HT1080 (cell line): ENCODE measurements at places on chromosomes 12 and 14. TPM values are rescaled to one million over a fixed set of nuclear protein-coding genes. Genes with fewer than 3 reads are reported as not detected.

DPF3 gene
- total RNA-seq: 2.2 and 3.0 TPM in 2 replicates

DNA sequence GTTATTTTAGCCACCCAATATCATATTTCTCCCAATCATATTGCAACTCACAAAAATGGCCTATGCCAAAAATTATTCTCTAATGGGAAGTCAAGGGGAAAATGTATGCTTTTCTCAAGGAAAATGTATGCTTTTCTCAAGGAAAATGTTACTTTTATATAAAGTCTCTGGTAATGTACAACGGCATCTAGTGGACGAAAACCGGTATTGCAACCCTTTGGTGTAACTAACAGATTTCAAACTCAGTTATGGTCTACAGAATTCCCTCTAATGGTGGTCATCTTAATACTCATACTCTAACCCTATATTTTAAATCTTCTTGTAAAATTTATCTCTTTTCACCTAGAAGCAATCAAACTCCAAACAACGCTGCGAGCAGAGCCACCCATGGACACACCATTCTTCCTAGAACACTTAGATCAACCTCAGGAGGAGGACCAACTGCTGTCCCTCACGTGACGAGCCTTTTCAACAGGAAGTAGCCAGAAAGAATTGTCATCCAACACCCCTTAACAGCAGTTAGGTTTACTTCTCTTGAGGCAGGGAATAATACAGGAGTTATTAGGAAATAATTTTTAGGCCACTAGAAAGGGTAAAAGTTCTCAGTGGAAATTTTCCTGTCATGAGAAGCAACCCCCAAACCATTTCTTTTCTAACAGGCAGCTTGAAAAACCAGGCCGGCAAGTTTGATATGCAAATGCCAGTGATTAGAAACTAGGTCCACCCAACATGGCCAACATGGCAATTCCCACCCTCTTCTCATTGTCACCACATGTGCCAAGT, 20.1 kb downstream of the APOBEC1 start:
- DNase-seq: peak; percentile 12

PRIMA1 gene
- 0.18 TPM in 1 of 2 replicates, not detected in the other for total RNA-seq

DENND5B gene
- total RNA-seq: 11.7 and 15.6 TPM in 2 replicates

GRCh38 chr14:104286496-104286895, 148.1 kb downstream of the KIF26A start:
- DNase-seq: no peak

- DNase-seq: peak; percentile 75
These were observed 75.1 kb downstream of the DCAF5 start for GRCh38 chr14:69077841-69078240.

DNA sequence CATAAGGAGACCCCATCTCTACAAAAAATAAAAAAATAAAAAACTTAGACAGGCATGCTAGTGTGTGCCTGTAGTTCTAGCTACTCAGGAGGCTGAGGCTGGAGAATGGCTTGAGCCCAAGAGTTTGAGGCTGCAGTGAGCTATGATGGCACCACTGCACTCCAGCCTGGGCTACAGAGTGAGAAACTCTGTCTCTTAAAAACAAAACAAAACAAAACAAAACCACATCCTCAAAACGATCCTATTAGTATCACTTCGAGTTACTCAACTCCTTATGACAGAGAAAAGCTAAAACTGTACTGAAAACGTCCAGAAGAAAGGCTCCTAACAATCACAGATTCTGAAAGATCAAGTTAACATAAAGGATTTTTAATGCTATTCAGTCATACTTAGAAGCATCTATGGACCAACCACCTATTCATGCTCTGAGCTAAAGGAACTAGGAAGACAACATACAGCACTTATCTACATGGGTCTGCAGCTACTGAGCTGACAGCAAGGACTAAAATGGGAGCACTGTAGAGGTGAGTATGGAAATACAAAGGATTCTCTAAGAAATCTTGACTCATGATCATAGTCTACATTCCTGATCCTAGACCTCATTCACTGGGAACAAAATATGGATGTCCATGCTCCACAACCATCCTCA, 75.3 kb upstream of the DUSP6 start:
- peak; percentile 48 for DNase-seq

GRCh38 chr14:70188659-70189455, at the start of gene SLC8A3:
SLC8A3 (minus strand) TSS chr14:70188951; CDS start chr14:70168422, 20,529 bp downstream.
- DNase-seq: no peak

- DNase-seq: no peak
These were observed 976 bp downstream of the THAP2 start for GRCh38 chr12:71665090-71665463.

DNA sequence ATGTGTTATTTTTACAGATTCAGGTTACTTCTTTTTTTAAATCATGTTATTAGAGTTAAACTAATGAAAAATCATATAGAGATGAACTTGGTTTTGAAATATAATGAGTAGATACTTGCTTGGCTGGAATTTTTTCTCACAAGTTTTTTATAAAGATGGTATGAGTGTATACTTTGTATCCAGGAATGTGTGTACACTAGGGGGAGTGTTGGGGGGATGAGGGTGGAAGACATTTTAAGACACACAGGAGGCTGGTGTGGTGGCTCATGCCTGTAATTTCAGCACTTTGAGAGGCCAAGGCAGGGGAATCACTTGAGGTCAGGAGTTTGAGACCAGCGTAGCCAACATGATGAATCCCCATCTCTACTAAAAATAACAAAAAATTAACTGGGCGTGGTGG, 23.2 kb downstream of the PPM1A start:
- DNase-seq: no peak

DNA sequence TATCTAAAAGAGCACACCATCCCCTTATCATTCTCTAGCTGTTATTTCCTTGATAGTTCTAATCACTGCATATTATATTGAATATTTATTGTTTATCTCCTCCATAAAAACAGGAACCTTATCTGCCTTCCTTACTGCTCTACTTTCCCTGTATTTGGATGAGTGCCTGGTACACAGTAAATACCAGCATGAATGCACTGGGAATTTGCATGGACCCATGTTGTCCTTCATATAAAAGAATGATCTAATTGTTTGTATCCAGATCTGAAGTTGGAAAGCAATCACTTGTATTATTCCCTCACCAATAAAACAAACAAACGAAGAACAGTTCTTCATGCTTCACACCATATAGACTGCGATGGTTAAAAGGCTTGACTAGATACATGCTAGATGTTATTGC, 15.3 kb upstream of the CNOT2 start:
- no peak for DNase-seq

DNA sequence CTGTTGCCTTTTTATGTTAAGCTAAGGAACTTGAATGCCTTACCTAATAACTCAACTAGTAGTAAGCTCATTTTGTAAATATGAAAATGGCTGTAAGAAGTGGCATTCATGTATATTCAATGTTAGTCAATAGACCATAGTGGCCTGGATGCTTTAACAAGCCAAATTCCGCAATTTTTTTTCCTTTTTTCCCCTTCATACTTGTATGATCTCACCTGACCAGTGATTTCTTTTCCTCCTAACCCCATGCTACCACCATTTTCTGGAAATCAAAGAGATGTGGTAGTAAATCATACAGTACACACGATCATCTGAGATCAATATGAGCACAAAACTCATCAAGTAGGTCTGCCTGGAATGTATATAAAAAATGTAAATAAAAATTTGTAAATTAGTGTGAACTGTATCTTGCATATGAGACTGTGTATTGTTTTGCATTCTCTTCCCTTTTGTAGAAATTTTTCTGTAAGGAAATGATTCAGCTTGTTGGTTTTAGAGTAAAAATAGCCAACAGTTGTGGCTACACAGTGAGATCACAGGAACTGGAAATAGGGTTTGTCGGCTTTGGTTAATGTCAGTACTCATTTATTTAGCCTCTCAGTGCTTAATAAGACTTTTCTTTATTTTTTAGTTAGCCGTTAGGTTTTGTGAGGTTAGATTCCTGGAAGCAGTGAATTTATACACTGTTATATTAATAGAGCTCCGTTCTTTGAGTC, 62.5 kb downstream of the ETNK1 start:
- peak; percentile 83 for DNase-seq

FAM177A1 gene
- 32.7 and 47.5 TPM in 2 replicates for total RNA-seq

- DNase-seq: peak; percentile 83
These were observed 244.3 kb upstream of the NOVA1 start for GRCh38 chr14:26841920-26842741.

GPHB5 gene
- not detected in 2 replicates for total RNA-seq

DNA sequence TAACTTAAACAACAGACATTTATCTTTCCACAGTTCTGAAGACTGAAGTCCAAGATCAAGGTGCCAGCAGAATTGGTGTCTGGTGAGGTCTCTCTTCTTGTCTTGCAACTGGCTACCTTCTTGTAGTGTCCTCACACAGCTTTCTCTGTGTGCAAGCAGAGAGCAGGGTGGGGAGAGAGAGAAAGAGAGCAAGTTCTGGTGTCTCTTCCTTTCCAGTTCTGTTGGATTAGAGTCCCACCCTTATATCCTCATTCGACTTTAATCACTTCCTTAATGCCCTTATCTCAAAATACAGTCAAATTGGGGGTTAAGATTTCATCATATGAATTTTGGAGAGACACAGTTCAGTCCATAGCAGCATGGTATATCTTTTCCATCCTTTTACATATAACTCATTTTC, 40.8 kb downstream of the DYRK2 start:
- no peak for DNase-seq

- DNase-seq: no peak
These were observed 448.5 kb downstream of the PDZRN4 start for GRCh38 chr12:41636653-41637052.

DNA sequence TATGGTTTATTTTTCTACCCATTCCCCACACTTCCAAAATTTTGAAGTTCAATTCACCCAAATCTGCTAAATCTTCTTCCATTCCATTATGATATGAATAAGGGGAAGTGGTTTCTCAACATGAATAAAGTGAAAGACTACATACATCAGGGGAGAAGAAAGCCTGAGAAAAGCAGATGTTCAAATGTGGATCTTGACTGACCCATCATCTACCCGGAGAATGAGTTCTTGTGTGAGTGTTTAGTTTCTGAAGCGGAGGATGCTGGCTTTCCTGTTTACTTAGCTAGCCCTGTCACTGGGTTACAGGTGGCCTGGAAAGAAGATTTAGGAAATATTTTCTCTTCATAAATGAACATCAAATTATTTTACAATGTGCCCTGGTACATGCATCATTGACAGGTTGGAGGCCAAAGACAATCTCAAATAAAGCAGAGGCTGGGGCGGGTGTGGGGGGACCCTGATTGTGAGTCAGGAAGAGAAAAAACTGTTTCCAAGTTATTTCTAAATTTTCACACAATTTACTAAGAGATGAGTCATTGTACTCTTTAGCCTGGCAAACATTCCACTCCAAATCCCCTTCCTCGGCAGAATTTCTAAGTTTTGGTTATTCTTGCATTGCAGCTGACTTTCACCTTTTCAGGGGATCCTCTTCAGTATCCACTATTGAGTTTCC, 135.6 kb downstream of the SLC25A21 start:
- DNase-seq: peak; percentile 49

ABCD2 gene
- total RNA-seq: 0.03 and 0.05 TPM in 2 replicates

TEX22 gene
- 0.20 TPM in 1 of 2 replicates, not detected in the other for total RNA-seq

EPYC gene
- not detected in 2 replicates for total RNA-seq

DNA sequence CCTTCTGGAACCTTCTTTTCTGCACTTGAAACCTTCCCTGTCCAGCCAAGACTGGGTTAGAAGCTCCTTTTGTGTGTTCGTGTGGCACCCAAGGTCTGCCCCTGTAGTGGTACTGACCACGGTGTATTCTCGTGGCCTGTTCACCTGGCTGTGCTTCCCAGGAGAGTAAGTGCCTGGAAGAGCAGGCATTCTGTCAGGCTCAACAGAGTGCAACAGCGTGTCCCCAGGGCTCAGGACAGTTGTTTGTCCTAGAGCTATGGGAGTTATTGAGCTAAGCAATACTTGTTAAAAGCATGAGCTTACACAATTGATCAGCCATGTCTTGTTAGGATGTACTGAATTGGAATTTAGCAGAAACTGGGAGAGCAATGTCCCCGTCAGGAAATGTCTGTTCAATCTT, 12.9 kb upstream of the SLC38A2 start:
- no peak for DNase-seq

- peak; percentile 97 for DNase-seq
These were observed at the start of gene ATF7IP for GRCh38 chr12:14365294-14366208. ATF7IP (plus strand) TSS chr12:14365682; CDS start chr12:14423916, 58,234 bp downstream.

KRT75 gene
- total RNA-seq: not detected in 2 replicates

DNA sequence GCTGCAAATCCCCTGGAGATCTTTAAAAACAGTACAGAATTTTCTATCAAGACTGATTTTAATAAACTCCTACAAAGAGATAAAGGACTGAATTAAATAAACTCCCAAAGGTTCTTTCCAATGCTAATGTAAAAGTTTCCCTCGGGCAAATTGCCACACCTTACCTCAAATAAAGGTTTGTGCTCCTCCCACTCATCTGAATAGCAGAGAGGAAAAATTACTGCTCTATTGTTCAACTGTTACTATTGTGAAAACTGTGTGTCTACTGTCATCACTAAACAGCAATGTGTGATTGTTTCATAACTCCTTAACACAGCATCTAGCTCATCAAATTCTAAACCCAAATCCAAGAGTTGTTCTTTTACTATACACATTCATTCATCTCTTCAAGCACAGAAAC, 3.2 kb downstream of the SPTLC2 start:
- DNase-seq: no peak

ALDH2 gene
- total RNA-seq: 31.7 and 41.3 TPM in 2 replicates

TEX52 gene
- not detected in 2 replicates for total RNA-seq

- DNase-seq: peak; percentile 83
These were observed 72.3 kb upstream of the TMEM263 start for GRCh38 chr12:106883426-106883825.

GRCh38 chr14:98512501-98513251, 759.3 kb downstream of the BCL11B start:
- no peak for DNase-seq

TBK1 gene
- 23.1 and 24.5 TPM in 2 replicates for total RNA-seq

DNA sequence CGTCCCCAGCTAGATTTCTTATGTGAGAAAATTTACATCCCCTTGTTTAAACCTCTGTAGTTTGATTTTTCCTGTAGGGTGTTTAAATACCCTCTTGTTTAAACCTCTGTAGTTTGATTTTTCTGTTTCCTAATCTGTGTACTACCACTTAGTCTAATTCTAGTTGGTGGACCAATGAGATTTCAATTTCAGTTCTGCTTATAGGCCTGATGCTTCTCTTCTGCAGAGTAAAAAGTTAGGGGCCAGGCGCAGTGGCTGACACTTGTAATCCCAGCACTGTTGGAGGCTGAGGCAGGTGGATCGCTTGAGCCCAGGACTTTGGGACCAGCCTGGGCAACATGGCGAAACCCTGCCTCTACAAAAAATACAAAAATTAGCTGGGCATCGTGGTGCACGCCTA, 11.5 kb downstream of the UBC start:
- DNase-seq: no peak

NRXN3 gene
- total RNA-seq: 0.67 and 1.2 TPM in 2 replicates

SCNN1A gene
- total RNA-seq: 0.11 and 1.8 TPM in 2 replicates

- DNase-seq: no peak
These were observed 748.8 kb downstream of the C12orf50 start for GRCh38 chr12:87280356-87280755.

DNA sequence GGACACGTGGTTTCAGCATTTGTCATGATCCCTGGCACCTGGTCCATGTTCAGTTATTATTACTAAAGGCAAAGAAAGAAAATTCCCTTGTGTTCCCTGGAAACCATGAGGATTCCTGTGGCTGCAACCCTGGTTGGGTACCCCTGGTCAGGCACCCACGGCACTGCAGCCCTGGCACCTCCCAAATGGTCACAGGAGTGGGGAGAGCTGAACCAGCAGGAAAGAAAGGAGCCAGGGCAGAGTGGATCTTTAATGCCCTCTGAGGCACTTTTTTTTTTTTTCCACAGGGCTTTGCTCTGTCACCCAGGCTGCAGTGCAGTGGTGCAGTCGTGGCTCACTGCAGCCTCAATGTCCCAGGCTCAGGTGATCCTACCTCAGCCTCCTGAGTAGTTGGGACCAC, 17.5 kb downstream of the CINP start:
- DNase-seq: no peak
